ENCODE measurements at places on chromosomes 12 and 14.

DNA sequence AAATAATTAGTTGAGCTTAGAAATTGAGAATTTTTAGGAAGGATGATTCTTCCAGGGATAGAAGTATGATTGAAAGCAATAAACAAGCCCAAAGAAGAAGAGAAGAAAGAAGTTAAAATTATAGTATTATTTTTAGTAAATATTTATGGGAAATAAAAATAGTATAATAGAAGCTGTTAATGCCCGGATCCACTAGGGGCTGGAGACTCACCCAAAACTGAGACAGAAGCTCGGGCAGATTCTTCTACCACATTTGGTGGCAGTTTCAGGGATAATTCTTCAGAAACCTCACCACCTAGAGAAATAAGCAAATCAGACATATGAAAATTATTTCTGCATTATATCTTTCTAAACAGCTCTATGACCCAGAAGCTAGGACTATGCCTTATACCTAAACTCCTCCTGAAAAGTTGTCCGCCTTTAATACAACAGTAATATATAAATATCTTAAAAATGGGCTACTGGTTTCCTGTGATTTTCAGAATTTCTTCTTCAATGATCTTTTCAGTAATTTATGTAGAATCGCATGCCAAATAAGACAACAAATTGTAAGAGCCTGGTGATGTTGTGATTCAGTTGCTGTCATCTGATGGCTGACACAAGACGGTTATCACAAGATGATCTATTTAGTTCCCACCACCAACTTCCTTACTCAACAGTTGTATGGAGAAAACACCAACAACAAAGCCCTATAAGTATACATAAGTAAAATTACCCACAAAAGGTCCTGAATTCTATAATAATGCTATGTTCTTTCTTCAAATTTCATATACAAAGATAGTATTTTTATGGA, 35.6 kb downstream of the A2M start:
- DNase-seq = no peak

DNA sequence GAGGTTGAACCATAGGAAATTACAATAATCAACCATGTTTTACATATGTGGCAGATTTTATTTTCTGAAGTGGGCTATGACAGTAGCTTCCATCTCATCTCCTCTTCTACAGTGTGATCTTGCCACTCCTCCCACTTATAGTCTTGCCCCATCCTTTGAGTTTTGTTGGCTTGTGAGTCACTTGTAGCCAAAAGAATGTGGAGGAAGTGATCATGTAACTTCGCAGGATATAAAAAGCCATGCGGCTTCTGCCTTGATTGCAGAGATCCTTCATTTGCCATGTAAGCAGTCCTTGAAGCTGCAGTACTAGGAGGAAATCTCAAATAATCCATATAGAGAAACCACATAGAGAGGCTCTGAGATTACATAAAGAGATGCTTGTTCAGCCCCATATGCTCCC, 13.7 kb upstream of the ZNF84 start:
- no peak for DNase-seq

DNA sequence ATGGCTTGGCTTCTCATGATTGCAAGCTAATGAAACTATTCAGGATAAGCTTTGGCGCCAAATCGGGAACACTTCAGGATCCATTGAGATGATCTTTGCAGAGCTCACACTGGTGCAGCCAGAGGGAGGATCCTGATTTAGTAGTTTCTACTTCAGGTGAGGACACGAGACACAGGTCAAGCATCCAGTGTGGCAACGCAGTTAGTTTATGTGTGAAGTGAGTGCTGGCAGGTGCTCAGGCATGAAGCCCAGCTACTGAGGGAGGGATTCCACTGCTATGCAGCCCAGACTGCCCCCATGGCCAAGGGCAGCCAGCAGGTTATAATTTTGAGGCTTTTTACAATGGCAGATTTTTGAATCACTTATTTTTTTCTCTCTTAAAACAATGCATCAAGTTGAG, 113.5 kb upstream of the PCED1B start:
- no peak for DNase-seq

- no peak for DNase-seq
Measured at GRCh38 chr12:203462-204260, 10.3 kb downstream of the SLC6A12 start.

- DNase-seq = peak; percentile 45
Measured at GRCh38 chr12:30806989-30807694, 52.4 kb upstream of the CAPRIN2 start.

DNA sequence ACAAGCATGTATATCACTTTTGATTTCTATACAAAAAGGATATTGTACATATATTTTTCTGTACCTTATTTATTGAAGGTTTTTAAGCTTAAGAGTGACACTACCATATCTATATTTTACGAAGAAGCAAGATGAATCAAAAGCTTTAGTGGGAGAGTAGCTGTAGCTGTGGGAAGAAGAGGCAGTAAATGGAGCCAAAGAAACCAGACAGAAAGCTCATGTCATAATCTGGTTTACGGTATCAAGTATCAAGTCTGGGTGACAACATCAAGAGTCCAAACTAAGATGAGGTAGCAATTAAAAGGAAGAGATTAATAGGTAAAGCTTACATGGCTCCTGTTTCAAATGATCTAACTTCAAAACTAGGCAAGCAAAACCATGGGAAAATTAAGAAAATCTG, 54.8 kb downstream of the CEP83 start:
- DNase-seq = no peak

DNA sequence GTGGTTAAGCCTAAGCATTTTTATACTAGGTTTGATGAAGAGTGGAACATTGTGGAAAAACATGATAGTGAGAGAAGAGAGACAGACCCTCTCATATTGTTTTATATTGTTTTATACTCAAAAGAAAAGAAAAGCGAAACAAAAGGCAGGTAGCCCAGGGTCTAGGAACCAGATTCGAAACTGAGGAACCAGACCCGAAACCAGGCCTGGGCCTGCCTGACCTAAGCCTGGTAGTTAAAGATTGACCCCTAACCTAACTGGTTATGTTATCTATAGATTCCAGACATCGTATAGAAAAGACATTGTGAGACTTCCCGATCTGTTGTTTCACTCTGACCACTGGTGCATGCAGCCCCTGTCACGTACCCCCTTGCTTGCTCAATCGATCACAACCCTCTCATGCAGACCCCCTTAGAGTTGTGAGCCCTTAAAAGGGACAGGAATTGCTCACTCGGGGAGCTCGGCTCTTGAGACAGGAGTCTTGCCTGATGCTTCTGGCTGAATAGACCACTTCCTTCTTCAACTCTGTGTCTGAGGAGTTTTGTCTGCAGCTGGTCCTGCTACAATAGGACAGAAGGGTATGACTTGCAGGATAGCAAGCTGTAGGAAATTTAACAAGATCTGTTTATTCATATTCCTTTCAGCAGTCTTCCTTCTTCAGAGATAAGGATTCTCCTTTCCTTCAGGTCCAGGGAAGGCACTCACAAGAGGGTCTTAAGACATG, 147.1 kb upstream of the PLEKHA5 start:
- no peak for DNase-seq

GRCh38 chr14:65915125-65915524, 502.6 kb downstream of the FUT8 start:
- no peak for DNase-seq

DNA sequence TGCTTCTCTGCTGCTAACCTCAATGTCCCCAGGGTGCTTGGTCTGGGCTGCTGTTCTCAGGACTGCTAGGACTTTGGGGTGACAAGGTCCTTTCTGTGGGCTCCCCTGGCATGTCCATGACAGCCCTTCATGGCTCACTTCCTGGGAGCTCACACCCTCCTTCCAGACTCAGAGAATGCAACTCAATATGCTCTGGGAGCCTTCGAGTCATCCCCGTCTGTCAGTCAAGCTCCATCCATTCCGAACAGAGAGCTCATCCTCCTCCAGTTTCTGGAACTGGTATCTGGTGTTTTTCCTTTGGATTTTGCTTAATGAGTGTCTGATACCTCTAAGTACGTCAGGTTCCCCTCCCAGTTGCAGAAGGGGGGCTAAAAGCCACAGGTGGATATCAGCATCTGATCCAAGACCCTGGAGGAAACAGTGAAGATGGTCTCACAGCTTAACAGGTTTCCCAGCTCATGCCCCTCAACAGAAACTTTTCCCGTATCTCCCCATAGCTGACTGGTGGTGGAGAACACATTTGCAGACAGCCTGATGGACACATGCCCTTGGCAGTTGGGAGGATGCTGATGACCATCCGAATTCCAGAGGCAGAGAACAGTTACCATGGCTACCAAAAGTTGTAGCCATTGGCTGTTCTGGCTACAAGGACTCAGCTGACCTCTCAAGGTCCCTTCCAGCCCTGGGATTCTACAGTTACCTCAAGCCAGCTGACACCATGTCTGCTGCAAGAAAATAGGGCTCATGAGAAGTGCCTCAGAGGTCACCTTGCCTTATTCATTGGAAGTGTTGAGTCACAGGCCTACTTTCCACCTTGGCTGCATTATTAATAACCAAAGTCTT, 9.5 kb upstream of the RAB35 start:
- no peak for DNase-seq

DNA sequence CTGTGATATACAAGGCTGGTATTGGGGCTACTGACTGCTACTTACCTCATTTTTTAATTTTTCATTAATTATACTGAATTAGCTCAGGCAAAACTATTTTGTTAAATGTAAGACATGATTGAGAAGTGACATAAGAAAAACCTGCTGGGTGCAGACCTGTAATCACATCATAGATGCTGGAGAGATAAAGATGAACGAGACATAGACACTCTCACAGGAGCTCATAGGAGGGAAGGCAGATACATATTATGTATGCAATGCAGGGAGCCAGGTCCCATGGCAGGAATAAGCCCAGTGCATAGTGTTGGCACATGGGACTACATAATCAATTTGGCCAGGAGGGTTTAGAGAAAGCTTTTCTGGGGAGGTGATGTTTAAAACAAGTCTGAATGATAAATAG, 74.9 kb downstream of the PRKCH start:
- no peak for DNase-seq

DNA sequence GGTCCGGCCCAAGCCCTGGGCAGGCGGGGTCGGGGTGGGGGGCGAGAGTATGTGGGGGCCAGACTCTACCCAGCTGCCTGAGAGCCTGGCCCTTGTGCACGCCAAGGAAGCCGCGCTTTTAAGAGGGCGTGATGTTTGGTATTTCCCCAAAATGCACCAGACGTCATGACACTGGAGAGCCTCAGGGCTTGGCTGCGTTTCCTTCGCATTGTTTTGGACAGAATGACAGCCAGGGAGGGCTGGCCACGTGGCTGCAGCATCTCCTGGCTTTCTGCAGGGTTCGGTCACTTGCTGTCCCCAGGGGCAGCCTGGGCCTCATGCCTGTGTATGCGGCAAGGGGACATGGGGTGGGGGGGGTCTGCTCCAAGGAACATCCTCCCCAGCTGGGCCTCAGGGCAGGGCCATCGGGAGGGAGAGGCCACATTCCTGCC, 16.1 kb upstream of the NUDT14 start:
- no peak for DNase-seq

DNA sequence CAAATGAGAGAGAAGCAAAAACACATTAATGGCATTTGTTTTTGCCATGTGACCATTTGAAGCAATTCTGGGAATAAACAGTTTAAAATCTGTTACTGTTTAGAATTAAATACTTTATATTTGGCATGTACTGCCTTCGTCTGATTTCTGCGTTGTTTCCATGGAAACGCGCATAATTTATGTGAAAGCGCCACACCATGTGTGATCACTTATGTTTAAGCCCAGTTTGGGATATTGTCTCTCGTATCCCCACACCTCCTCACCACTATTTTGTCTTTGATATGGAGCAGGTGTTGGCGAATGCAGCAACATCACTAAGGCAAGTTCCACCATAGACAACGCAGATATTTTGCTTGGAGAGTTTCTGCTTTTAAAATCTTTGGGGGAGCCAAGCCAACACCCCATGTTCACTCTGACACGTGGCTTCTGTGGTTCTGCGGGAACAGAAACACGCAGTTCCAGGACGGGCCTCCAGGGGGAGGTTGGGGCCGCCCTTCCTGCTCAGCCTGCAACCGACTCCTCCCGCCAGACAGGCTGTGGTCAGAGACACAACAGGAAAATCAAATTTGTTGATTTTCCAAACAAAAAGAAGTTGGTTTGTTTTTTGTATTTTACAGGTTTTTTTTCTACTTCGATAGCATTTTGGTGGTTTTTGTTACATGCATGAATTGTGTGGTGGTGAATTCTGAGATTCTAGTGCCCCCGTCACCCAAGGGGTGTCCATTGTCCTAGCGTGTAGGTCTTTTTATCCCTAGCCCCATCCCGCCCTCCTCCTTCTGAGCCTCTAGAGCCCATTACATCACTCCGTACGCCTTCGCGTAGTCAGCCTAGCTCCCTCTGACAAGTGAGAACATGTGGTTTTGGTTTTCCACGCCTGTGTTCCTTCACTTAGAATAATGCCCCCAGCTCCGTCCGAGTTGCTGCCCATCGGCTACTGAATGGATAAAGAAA, 101.9 kb upstream of the SFSWAP start:
- DNase-seq = no peak

DNA sequence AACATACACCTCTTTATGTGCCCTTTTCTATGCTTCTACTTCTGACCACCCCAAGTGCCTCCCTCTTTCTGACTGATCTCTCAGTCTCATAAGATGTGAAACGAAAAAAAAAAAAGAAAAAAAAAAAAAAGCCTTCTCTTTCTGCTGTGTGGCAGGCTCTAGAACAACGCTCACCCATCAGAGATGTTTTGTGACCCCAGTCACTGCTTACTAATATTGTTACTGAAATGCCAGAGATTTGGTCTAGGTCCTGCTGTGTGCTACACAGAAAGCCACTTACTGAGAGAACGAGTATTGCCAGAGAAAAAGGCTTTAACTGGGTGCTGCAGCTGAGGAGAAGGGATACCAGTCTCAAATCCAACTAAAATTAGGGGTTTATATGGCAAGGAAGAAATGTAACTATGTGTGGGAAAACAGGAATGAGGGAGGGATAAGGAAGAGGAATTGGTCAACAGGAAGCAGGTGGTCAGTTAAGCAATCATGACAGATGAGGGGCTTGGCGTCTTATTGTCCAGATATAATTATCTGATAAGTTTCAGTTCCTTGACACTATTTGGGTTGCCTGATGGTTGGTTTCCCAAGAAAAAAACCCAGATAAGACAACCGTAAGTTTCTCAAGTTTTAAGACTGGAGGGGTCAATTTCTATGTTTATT, 149.0 kb downstream of the NAV3 start:
- no peak for DNase-seq

DNA sequence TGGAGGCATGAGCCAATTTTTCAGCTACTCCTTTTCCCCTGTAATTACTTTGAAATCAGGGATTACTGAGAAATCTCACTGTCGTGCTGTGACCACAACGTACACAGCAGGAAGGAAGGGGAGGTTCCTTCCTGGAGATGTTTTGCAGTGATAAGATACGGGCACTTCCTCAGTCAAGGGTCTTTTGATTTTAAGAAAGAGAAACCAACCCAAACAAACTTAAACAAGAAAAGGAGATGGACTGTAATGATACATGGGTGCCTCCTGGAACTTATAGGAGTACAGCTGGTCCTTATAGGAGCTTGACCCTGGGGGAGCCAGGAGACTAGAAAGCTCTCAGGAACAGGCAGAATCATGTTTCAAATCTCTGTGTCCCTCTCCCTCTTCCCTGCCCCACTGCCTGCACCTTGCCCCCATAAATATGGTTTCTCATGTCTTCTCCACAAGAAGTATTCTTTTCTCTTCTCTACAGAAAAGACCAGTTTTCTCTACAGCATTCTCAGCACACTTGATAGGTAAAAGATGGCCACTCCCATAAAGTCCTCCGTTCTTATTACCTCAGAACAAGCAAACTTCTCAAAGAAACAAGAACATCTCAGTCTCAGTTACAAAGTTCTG, 281.1 kb upstream of the AMIGO2 start:
- DNase-seq = no peak

- no peak for DNase-seq
Measured at GRCh38 chr12:80299976-80300375, 144.1 kb upstream of the PTPRQ start.

Measured in NCI-H2081 treated with DMSO at 0.1 percent for 48 hours (cell line).